ENCODE measurements at places on chromosomes 5 and 9.
A peak's percentile ranks its signal among the peaks of the same experiment; 100 is the strongest.

- DNase-seq, result no peak
Measured at GRCh38 chr5:139147483-139148087, 50.6 kb downstream of the SIL1 start.

DNA sequence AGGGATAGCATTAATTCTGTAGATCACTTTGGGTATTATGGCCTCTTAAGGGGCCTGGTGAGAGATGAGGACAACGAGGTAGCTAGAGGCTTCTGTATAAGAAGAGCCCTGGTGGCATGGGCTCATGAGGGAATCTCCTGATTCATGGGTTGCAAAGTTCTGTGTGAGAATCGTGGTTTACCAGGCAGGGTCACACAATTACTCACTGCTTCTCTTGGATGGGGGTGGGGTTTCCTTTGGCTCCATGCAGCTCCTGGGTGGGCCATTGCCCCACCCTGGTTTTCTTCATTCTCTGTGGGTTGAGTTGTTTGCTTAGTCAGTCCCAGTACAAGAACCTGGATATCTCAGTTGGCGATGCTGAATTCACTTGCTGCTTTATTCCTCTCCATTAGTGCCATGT, 30.9 kb upstream of the TNFSF15 start:
- no peak for DNase-seq

GRCh38 chr9:96140296-96141127, 161.5 kb downstream of the HSD17B3 start:
- no peak for DNase-seq

GRCh38 chr9:32644698-32645097, 9.2 kb upstream of the TAF1L start:
- no peak for DNase-seq

GRCh38 chr9:130264414-130265350, 878 bp upstream of the HMCN2 start:
- DNase-seq, result no peak

DNA sequence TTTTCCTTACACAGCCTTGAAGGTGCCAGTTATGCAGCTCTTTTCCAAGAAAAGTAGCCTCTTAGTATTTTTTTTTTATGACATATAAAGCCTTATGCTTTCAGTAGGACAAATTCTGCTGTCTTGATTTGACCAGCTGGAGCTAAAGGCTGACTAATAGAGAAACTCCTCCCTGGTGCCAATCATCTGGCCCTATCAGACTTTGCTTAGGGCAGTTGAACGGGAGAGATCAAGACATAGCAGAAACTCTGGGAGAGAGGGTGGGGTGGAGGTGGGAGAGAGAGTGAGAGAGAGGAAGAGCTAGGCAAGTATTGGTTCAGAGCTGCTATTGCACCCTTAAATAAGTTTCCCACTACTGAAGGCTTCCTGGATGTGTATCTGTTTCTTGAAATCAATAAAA, 100.2 kb downstream of the SEC61B start:
- DNase-seq, result no peak

GRCh38 chr9:105046907-105047741, 119.2 kb upstream of the ABCA1 start:
- peak; percentile 92 for DNase-seq

DNA sequence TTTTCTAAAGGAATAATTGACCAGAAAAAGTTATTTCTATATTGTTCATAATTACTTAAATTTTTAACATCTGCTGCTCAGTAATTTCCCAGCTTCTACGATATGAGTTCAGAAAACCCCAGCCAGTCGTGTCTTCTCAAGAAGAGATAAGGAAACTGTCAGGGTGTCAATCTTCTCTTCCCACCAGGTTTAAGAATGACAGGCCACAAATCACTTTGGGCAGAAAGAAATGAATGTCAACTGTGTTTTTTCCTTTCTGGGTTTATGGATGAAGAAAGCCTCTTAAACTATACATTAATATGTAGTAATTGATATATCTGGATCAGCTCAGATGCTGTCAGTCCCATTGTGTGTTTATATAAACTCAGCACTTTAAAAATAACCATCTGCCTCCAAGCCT, 453.2 kb upstream of the NUDT12 start:
- DNase-seq, result no peak

GRCh38 chr5:6873359-6873758, 160.1 kb downstream of the TENT4A start:
- no peak for DNase-seq

- no peak for DNase-seq
Measured at GRCh38 chr5:154830596-154830995, 19.8 kb downstream of the FAXDC2 start.

- DNase-seq, result no peak
Measured at GRCh38 chr5:126866851-126867636, 90.1 kb downstream of the LMNB1 start.

- DNase-seq, result no peak
Measured at GRCh38 chr5:25334350-25334749, 689.6 kb upstream of the CDH10 start.

DNA sequence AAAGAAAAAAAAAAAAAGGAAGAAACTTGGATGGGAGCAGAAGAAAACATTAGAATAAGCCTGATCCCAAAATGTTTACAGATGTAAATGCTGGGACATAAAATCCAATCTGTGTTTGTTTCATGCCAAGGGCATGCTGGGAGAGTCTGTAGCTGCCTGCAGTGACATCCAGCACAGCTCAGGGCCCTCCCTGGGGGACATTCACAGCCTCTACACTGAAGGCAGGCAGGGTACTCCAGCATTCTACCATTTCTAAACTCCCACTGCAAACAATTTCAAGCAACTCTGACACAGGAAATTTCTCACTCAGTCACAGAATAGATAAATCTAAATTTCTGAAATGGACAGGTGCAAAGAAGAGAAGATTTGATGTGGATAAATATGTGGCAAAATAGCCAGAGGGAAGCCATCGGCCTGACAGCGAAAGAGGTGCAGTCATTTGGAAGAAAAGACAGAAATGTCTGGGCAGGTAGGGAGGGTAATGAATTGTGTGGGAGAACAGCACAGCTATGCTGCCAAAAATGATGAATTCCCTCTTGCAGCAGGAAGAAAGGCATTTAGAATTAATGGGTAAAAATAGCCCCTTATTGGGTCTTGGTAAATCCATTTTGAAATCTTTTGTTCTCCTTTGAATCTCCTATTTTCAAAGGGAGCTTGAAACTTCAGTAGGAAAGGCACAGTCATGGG, 199.4 kb downstream of the MED10 start:
- DNase-seq, result no peak

DNA sequence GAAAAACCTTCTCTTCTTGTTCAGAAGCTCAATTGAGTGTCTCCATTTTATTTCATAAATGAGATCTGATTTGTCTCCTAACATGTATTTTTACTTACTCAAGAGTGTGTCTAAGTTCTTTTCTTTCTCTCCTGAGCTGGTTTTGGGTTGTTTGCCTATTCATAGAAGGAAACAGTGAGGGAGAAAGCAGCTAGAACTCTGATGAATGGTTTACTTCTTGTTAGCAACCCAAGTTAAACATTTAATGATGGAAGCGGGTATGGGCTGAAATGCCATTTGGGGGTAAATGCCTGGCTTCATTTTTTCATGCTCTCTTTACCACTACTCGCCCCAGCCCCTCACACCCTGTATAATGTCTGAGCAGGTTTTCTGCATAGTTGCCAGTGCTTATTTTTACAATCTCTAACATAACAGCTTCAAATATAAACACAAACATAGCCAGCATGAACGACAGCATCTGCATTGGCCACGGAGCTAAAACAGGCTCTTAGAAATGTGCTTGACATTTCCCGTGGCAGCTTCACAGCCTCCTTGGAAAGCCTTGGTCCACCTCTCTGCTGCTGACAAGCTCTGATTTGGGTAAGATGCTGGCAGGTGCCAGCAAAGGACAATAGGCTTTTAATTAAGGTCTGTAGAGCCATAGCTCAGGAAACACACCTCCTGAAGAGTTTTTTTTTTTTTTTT, 321.1 kb downstream of the ARHGEF28 start:
- no peak for DNase-seq

- DNase-seq, result no peak
Measured at GRCh38 chr9:93950619-93951601, 4.2 kb downstream of the BARX1 start.

GRCh38 chr9:72839085-72839484, 113.8 kb downstream of the ALDH1A1 start:
- no peak for DNase-seq

DNA sequence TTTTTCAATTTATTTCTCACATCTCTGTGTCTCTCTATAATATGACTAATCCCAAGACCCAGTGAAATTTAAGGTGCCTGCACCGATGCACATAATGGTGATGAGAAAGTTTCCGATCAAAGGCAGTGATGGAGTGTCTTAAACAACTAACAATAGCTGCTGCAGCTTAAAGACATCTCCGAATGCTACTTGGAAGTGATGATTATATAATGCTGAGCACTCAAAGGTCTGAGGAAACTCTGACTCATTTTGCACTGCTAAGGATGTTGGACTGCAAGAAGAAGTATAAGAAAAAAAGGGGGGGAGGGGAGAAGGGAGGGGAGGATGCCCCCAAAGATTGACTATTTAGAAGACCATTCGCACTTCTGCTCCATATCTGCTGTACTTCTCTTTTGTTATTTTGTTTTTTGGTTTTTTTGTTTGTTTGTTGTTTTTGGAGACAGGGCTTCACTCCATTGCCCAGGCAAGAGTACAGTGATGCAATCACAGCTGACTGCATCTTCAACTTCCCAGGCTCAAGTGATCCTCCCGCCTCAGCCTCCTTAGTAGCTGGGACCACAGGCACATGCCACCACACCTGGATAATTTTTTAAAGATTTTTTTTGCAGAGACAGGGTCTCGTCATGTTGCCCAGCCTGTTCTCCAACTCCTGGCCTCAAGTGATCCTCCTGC, 192.2 kb downstream of the HSD17B3 start:
- DNase-seq, result no peak

- no peak for DNase-seq
Measured at GRCh38 chr5:37417347-37417746, 38.2 kb downstream of the WDR70 start.

- no peak for DNase-seq
Measured at GRCh38 chr9:78958892-78959291, 612.9 kb upstream of the TLE4 start.

GRCh38 chr5:100600298-100600994, 65.3 kb downstream of the FAM174A start:
- no peak for DNase-seq

GRCh38 chr5:31982027-31982426, 192.1 kb downstream of the GOLPH3 start:
- no peak for DNase-seq

DNA sequence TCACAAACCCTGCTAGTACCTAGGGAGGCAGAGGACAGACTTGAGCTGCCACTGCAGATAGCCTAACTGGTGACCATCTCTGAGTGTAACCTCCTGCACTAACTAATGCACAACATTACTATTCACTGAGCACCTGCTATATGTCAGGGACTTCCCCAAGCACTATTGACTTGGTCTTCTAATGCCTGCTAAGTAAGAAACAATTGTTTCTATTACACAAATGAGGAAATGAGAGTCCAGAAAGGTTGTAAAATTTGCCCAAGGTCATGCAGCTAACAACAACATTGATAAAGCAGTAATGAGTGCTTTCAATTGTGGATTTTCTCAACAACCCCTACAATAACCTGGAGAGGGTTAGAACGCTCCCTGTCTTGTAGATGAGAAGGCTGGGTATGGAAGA, 183.7 kb downstream of the ZNF462 start:
- DNase-seq, result no peak

DNA sequence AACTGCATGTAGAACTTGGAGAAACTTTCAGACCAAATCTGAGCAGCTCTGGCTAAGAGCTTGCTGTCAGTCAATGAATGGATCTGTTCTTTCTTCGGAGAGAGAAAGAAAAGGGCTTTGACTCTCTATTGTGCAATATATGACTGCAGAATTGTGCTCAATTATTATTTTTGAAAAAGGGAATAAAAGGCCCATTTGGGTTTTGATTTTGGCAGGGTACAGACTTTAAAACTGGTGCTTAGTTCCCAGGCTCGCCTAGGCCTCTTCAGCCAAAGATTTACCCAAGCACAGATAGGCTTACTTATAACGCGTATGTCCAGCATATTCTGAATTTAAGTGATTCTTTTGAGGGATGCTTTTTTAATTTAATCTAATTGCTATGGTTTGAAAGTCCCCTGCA, 59.3 kb downstream of the RETREG1 start:
- no peak for DNase-seq

DNA sequence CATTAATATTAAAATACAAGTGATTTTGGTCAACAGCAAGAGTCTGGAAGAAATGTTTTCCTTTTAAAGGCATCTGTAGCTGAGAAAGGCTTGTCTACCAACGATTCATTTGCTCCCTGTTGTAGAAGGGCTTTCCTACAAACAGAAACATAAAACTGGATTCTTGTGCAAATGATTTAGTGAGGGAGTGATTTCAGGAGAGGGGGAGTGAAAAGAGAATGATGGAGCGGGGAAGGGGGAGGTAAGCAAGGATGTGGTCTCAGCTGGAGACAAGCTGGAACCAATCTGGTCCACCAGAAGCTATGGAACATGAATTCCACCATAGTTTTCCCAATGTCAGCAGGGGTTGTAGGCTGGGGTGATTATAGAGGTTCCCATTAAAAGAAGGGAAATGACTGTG, 196.3 kb downstream of the FBXO4 start:
- no peak for DNase-seq
